ENCODE measurements at places on chromosomes 2 and 18.

DNA sequence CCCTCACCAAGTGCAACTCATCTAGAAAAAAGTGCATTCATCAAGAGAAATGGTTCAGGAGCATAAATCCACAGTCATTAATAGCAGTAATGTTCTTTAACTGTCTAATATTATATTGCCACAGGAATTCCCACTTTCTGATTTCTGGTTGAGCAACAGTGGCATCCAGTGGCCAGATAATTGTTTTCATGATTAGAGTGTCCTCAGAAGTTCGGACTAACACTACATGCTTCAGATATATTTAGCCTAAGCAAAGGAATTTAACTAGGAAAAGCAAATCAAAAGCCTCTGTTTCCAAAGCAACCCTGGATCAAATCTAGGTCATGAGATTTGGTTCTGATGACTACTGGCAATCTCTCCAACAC lies 9.8 kb upstream of the ERBB4 start:
- DNase-seq = no peak

- no peak for DNase-seq
Observed at GRCh38 chr2:59413751-59414570, 1139.5 kb downstream of the BCL11A start.

GRCh38 chr2:96427917-96428316 lies 77.2 kb downstream of the NEURL3 start:
- DNase-seq = no peak

DNA sequence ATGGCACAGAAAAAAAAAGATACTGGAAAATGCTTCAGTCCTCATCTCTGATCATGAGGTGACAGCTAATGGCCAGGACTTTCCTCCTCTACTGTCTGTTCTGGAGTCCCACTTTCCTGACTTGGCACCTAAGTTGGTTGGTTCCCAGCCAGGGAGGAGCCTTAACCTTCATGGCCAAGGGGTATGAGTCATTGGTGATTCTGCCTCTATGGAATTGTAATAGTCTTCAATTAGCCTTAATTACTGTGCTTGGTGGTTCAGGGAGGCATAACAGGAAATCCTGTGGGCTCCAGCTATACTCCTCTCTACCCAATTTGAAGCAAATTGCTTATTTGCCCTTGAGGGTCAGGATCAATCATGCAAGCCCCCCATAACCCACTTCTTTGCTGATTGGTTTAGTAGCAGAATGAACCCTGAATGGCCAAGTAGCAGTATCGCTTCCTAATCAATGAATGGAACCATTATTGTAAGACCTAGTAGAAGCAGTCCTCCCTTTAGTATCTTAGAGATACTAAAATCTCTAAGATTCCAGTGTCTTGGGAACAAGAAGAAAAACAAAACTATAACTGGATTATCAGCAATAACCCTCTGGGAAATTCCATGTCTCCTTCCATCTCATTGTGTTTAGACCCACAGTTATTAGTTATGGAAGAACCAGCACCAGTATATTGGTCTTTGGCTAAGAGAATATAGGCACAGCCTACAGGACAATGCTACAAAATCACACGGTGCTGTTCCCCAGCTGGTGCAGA lies 109.0 kb downstream of the COL6A3 start:
- no peak for DNase-seq

DNA sequence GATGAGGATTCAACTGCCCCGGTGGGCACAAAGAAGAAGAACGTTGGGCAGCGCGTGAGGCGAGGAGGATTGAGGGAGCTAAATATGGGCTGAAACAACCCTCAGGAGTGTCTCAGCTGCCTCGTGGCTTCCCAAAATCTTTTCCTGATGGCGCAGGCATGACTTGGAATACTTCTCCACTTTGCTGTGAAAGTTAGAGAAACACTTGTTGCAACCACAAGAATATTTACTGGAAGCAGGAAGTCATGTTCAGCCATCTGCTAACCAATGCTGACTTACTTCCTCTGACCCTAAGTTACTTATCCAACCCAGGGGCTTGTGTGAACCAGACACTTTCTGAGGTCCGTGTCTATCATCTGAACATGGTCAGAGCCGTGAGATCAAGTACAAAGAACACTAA lies 148.8 kb downstream of the ARL4C start:
- no peak for DNase-seq

- no peak for DNase-seq
Observed at GRCh38 chr18:2979871-2980790, 32.8 kb downstream of the LPIN2 start.

DNA sequence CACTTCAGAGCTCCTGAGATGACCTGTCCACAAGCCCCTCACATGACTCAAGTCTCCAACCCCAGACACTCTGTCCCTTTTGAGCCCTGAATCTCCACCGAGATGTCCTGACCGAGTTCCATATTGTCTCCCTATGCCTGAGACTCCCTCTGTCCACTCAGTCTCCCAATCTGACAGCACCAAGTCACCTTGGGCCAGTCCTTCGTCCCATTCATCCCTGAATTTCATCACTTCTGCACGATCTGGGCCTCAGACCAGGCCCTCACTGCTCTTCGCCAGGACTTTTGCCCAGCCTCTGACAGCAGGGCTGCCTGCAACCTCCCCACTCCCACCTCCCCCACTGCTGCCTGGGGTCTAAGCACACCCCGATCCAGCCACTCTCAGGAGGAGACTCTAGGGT lies 4.3 kb upstream of the MOCOS start:
- no peak for DNase-seq

- DNase-seq = no peak
Observed at GRCh38 chr18:45169610-45170009, 445.7 kb upstream of the SLC14A2 start.

DNA sequence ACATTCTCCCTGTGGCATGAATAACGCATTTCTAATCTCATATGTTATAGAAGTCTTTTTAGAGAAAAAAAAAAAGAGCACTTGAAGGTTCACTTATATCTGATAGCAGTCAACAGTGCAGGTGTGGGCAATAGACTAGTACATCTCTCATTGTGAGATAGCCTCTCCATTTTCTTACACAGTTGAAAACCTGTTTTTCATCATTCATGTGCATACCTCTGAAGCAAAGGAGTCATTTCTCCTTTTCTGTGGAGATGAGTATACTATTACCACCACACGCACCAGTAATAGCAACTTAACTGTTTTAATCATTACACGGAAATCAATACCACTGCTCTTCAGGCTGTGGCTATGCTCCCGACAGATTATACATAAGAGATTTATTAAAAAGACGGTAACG lies 1653.3 kb upstream of the TMEFF2 start:
- DNase-seq = no peak

DNA sequence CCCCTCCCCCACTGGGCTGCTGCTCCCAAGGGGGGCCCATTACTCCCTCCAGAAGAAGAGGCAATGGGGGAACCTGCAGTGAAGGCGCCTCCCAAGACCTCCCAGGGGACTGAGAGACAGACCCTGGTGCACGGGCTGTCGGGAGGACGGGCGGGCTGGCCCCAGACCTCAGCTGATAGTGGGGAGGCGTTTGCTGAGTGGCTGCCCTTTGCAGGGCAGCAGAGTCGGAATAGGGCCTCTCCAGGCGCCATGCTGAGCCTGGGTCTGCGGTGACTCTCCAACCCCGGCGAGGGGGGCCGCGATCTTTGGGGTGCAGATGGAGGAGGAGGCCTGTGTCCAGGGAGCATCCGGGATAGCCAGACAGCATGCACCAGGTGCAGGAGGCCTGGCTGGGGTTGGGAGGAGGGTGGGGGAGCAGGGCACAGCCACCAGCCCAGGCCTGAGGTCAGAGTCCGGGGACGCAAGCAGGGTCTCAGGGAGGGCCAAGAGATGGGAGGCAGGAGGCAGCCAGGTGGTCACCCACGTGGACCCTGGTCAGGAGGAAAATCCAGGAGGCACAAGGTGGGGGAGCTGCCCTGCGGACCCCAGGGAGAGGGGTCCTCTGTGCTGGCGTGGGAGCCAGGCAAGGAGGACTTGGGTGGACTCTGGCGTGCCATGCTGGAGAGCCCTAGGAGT lies 11.0 kb downstream of the CROCC2 start:
- DNase-seq = no peak

DNA sequence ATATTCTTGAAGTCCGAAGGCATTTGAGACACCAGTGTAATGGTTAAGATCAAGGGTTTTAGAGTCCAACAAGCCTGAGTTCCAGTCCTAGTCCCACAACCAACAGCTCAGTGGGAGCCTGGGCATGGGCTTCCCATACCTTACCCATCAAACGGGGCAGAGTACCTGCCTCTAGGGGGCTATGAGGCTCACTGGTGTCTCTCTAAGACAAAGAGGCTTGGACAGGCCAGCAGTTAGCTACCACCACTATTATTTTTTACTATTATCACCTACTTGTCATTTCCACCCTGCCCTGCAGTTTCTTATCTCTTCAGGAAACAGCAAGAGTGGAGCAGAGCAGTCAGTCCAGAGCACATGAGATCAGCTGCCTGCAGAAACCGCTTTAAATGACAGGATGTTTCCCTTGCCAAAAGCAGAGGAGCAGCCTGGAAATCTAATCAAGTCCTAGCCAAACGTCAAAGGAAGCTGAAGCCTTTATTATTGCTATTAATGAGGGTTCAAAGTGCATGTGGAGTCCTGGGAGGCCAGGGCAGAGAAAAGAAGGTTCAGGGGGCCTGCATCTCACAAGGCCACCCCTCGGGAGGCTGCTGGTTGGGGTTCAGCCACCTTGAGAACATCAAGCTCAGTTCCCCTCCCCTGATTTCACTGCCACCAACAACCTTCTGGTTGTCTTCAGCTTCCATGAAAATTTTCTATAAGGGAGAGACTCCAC lies 66.6 kb downstream of the STPG4 start:
- no peak for DNase-seq

DNA sequence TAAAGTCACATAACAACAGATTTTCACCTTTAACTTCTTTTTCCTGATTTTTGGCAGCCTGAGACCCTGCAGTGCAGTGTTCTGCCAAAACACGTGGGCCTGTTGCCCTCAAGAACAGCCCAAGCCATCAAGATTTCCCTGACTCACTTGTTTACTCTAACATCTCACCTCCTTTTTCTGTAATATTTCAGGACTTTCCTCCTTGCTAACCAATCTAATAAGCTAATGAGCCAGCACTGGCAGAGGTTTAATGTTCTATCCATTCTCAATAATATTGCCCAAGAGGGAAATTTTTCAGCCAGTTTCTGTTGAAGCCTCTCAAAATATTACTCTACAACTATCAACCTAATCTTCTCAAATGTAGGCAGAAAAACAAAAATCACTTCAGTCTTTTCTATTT lies 635.2 kb downstream of the DPP10 start:
- no peak for DNase-seq

GRCh38 chr2:132038179-132038882 lies 123.4 kb downstream of the ANKRD30BL start:
- no peak for DNase-seq

DNA sequence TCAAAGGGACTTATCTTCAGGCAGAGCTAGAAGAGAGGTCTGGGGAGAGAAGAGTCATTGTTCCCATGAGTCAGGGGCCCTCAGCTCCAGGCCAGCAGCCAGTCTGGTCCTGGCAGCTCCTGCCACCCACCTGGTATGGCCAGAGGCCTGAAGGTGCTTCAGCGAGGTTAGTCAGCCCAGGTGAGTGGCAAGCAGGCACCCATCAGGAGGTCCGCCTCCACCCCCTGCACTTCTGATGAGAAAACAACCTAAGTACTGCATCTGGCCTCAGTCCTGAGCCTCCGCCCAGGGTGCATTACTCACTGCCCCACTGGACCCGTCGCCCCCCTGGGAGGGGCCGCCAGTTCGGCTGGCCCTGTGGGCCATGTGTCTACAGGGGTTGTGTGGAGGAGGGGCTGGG lies 130.2 kb downstream of the INHBB start:
- no peak for DNase-seq

GRCh38 chr18:29157057-29157780 lies 980.3 kb upstream of the CDH2 start:
- DNase-seq = no peak

- no peak for DNase-seq
Observed at GRCh38 chr2:98839292-98839691, 96.7 kb downstream of the CRACDL start.

DNA sequence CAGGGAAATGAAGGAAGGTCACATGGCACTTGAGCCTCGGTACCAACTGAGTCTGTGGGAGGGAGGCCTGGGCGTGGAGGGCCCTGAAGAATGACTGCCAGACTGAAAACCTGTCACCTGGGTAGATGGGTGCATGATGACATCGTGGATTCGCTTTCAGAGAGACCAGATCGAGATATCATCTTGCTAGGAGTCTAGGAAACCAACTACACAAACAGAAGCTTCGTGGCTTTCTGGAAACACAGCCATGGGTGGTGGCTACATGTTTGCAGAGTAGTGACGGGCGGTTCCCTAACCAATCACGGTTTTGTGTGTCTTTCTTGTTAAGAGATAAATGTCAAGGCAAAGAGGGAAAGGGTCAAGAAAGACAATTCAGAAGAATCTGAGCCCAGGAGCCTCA lies 155.0 kb downstream of the EIPR1 start:
- DNase-seq = no peak

DNA sequence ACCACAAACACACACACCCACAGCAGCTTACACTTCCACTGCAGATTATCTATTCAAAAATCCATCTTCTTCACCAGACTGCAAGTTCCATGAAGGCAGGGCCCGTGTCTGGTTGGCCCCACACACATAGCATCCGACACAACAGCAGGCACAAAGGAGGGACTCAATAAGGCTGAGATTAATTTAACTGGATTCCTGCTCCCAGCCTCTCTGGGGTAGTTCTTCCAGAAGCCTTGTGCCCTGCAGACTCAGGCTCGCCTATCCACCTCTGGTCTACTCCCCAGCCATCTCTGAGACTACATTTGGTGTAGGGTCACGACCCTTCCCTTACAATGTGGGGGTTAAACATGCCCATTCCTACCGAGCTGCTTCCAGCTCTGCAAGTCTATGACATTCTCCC lies 57.7 kb downstream of the TRABD2A start:
- no peak for DNase-seq

- no peak for DNase-seq
Observed at GRCh38 chr18:44943311-44943881, 262.7 kb downstream of the SETBP1 start.

GRCh38 chr18:28005164-28005563 lies 171.8 kb downstream of the CDH2 start:
- no peak for DNase-seq

DNA sequence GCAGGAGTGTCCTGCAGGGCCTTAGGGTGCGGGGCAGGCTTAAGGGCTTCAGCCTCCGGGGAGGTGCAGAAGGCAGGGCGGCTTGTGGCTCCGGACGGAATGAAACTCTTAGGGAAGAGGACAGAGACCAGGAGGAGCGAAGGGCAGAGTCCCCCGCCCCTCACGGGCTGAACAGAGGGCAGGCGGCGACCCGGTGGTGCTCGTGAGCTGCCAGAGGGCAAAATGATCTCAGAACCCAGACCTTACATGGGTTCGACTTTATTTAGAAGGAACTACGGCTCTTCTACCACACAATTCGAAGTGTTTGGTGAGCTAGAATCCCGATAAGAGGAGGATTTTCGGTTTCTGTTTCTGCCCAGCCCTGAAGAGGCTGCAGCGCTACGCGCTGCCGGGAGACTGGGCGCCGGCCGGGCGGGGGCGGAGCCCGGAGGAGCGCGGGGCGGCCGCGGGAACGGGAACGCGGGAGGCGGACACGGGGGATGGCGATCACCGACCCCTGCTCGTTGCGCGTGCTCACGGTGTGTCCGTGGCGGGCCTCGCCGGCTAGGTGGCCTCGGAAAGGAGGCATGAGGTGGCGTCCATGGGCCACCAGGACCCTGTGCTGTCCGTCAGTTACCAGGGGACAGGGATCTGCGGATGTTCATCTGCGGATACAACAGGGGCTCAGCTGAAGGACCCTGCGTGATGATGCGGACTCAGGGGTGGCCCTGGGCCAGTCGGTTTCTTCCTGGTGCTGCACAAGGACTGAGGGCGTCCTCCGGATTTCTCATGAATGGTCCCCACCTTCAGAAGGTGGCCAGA lies 4.2 kb upstream of the SP100 start:
- DNase-seq = peak; percentile 39
